ENCODE measurements at places on chromosomes 7 and 10.

- no peak for DNase-seq
Measured at GRCh38 chr7:156585025-156585648, 55.4 kb upstream of the RNF32 start.

DNA sequence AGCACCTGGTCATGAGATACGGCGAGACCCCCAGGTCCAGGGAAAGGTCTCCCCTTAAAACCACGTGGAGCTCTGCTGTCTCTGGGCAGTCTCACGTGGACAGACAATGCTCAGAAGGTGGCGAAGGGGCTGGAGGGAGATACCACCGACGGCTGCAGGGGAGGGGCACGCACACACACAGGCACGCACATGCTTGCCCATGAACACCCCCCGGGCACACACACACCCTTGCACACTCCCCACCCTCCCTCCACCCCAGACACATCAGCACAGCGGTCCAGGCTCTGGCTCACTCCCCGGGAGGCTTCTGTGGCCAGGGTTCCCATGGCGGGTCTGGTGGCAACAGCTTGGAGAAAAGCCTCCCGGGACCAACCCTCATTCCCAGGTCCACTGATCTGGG lies 52.4 kb upstream of the TNRC18 start:
- no peak for DNase-seq

GRCh38 chr10:100362570-100363496 lies 15.8 kb downstream of the SCD start:
- DNase-seq, result no peak

DNA sequence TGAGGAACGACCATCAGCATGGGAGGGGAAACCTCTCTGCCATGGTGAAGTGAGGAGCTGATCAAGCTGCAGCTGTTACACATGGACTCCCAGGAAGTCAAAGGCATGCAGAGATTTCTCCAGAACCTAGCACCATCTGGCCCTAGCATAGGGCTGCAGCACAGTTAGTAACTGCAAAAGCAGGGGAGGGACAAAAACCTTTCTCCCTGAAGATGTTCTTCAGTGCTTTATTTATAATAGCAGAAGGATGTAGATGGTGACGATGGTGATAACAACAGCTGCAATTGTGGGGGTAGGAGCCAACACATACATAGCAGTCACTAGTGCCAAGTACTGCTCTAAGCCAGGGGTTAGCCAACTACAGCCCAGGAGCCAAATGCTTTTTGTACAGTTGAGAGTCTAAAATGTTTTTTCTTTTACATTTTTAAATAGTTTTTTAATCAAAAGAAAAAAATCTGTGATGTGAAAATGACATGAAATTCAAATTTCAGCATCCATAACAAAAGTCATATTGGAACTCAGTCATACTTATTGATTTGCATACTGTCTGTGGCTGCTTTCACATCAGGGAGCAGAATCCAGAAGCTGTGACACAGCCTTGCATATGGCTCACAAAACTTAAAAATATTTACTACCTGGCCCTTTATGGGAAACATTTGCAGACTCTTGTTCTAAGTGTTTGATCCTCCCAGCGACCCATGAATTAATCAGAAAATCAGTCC lies 299.5 kb downstream of the ELMO1 start:
- no peak for DNase-seq

Measured in germinal center (tissue), 1 donor.